ENCODE measurements at places on chromosomes 6 and 20. TPM values are rescaled to one million over a fixed set of nuclear protein-coding genes. Genes with fewer than 3 reads are reported as not detected.

Gene GSTA2
- 0.28 TPM for polyA plus RNA-seq

Gene SAMD3
- polyA plus RNA-seq, result 0.77 TPM

- DNase-seq, result no peak
Observed at GRCh38 chr6:25017932-25018567, 82.3 kb upstream of the RIPOR2 start.

Gene SEC63
- polyA plus RNA-seq, result 143 TPM

Gene CEP162
- 20.2 TPM for polyA plus RNA-seq

Gene KCNB1
- polyA plus RNA-seq, result 0.42 TPM

Gene CRISP3
- 0.08 TPM for polyA plus RNA-seq

DNA sequence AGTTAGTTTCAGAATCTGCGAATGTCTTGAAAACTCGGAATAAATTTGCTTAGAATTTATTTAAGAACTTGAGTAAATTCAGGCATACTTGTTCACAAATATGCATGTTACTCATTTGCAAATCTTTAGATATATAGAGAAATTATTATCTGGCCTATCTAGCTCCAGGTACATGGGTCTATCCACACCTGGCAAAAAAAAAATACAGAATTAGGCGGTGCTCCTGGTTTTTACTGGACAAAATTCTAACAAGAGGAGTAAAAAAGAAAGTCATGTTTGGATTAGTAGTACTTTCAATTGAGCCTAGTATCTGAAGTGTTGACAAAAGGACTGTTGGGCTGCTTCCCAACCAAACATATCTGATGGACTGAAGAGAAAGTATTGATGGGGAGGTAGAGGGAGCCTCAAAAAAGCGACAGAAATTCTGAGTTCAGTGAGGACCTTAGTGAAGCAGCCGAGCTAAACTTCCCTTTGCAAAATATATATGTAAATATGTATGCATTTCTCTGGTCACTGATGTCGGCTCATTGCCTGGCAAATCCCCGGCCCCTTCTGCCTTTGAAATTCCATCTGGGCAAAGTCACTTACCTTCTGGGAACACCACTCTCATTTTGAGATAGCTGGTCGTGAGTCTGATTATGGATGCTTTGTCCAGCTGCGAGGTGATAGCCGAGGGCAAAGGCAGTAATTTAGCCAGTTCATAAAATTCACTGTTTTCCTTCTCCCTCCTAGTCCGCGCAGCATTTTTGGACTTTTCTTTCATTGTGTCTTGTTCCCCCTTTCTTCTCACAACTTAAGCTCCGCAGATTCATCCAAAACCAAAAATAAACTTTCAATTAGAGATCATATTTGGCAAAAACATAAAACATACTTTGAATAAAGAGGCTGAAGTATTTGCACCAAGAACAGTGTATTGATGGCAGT is 1.8 kb downstream of the SIM1 start:
- no peak for DNase-seq

Gene SPAG4
- 2.5 TPM for polyA plus RNA-seq

Gene C2
- polyA plus RNA-seq, result 5.6 TPM

Gene THBS2
- 25.8 TPM for polyA plus RNA-seq

- no peak for DNase-seq
Observed at GRCh38 chr6:346386-347030, 45.0 kb upstream of the IRF4 start.

Gene EIF6
- polyA plus RNA-seq, result 173 TPM

- no peak for DNase-seq
Observed at GRCh38 chr6:54913211-54913610, 66.6 kb downstream of the FAM83B start.

Data from right renal pelvis (tissue), 4 donors.